GM12864 (cell line): ENCODE measurements at places on chromosomes 12 and 14.

- DNase-seq, result no peak
Observed at GRCh38 chr12:53044896-53045695, 4.8 kb upstream of the TNS2 start.

DNA sequence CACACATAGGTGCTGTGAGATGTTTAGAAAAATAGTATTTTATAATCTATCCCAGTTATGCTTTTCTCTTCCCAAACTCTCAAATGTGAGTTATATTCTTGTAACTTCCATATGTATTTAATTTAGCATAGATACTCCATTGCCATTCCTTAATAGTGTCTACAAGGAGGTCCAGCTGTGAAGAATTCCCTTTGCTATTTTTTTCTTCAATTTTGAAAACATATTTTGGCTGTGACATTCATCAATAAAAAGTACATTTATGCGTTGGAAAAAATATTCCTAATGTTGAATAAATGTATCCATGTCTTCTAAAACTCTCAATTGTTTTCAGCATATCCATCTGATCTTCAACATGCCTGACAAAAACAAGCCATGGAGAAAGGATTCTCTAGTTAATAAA lies 1402.0 kb upstream of the SEL1L start:
- DNase-seq, result no peak

DNA sequence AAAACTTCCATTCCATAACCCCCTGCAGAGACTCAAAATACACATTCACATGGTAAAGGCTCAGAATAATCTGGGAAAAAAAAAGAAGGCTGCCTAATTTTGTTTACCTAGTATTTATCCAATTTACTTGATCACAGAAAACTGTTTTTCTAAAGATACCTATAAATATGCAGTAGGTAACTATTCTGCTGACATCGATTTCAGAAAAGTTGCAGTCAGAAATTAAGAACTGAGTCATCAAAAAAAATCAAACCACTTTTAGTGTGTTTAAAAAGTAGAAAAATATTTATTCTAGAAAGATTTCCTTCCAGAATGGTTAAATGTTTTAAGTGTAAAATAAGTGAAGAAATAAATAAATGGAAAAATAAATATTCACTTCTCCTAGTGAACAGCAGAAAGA lies 254.5 kb upstream of the CAND1 start:
- no peak for DNase-seq

- no peak for DNase-seq
Observed at GRCh38 chr12:70754330-70754741, 117.1 kb upstream of the PTPRB start.

DNA sequence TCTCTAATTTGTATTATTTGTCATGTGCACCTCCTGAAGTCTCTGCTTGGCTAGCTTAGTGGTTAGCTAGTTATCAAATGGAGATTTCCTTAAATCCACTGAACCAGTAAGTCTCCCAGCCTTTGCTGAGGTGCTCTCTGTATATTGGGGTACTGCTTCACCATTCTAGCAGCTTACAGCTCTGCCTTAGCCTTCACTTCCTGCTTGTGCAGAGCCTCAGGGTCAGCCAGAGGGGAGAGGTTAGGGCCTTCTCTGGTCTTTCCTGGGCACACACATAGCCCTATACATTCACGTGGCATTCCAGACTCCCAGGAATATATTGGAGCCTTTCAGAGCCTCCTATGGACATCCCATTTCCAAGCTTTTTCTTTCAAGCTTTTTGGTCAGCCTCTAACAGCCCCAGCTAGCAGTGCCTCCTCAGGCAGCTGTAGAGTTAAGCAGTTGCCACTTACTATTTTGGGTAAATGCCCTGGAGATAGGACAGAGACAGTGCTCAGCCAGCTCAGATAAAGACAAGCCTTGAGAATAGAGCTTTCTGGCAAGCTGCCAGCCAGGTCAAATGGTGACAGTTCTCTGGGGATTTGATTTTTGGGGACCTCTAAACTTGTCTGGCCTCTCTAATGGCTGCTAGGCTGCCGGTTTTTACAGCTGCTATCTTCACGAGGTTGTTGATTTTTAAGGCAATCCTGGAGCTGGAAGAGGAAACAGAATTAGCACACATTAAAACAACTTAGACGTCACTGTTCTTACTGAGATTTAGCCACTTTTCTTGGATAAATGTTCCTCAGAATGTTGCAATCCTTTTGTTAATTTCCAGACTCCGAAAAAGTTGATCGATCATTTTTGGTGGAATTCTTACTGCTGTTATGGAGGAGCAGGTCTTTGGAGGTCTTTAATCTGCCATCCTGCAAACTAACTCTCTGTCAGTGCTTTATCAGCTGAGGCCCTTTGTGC lies 32.9 kb downstream of the FBXW8 start:
- no peak for DNase-seq

DNA sequence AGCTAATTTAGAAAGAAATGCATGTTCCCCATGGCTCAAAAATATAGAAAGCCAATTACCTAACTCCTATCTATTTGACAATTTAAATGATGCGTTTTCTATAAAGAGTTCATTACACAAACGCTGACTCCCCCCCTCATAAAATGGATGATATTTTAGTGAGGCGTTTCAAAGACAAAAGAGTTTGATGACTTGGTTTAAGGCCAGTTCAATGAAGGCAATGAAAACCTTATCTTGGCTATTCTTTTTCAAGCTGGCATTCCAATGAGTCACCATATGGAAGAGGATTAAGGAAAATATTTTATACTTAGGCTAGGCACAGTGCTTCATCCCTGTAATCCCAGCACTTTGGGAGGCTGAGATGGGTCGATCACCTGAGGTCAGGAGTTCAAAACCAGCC lies 62.7 kb downstream of the HMGA2 start:
- DNase-seq, result no peak

DNA sequence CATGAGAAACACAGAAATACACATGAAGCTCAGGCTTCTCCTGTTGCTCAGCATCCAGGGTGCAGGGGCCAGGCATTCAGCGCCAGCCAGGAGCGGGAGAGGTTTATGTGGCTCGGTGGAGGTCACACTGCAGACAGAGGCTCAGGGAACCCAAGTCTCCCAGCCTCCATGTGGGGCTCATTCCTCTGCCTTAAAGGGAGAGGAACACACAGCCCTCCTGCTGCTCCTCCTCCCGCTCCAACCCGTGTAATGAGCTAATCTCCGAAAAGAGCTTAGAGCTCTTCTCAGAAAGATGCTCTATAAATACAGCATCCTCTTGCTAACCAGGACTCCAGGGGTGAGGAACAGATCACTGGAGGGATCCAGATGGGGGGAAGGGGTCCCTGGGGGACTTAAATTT lies 28.2 kb downstream of the FGF6 start:
- no peak for DNase-seq

- DNase-seq, result no peak
Observed at GRCh38 chr14:96094656-96095055, 55.5 kb downstream of the C14orf132 start.

GRCh38 chr12:93722835-93723567 lies 45.8 kb downstream of the CRADD start:
- no peak for DNase-seq

DNA sequence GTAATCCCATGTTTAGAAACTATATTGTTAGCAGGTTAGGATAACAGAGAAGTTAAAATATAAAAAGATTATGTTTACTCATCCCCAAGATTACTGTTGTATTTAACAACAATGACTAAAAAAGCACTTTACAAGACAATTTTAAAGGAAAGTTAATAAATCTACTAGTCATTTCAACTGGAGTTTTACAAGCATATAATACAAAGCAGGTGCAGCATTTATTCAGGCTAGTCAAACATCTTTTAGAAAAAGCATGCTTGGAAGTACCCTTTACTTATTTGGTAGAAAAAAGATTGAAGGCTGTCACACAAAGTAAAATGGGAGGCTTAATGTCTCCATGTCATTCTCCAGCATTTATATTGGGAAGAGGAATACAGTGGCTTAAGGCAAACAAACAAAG lies 80.6 kb downstream of the HEATR5A start:
- DNase-seq, result no peak

GRCh38 chr12:94089891-94090290 lies 58.5 kb upstream of the PLXNC1 start:
- DNase-seq, result no peak

DNA sequence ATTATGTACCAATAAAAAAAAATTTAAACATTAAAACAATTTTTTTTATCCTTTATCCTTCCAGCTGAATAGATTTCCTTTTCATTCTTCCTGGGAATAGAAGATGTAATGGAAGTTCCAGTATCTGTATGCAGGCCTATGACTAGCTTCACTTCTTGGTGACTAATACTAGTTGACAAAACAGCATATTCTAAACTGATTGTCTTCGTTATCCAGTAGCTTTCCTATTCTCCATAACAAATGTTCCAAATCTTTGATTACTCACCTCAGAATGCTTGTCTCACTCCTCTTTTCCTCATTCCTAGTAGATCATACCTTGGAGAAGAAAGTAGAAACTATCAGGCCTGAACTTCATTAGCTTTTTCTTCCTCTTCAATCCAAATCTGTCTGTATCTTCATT lies 70.7 kb downstream of the PLEKHA5 start:
- no peak for DNase-seq

DNA sequence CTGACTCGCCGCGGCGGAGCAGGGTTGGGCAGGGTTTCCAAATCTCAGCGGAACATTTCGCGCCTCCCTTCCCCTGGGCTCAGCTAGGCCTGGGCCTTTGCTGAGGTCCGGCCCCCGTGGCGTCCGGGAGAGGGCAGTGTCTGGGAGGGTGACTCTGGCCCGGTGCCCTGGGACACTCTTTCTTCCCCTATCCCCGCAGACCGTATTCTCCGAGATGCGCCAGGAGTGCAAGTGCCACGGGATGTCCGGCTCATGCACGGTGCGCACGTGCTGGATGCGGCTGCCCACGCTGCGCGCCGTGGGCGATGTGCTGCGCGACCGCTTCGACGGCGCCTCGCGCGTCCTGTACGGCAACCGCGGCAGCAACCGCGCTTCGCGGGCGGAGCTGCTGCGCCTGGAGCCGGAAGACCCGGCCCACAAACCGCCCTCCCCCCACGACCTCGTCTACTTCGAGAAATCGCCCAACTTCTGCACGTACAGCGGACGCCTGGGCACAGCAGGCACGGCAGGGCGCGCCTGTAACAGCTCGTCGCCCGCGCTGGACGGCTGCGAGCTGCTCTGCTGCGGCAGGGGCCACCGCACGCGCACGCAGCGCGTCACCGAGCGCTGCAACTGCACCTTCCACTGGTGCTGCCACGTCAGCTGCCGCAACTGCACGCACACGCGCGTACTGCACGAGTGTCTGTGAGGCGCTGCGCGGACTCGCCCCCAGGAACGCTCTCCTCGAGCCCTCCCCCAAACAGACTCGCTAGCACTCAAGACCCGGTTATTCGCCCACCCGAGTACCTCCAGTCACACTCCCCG lies 3.0 kb downstream of the WNT1 start:
- DNase-seq, result no peak

DNA sequence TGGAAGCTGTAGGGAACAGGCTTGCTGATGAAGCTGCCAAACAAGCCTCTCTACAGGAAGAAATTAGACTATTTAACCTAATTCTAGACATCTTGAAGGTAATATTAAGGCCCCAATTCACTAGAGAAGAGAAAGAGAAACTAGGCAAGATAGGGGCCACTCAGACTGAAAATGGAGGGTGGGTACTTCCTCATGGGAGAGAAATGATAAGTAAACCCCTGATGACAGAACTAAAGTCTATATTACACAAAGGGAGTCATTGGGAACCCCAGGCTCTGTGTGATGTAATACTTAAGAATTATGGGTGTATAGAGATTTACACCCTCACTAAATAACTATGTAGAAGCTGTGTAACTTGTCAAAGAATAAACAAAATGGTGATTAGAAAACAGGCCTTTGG lies 64.3 kb downstream of the APOBEC1 start:
- no peak for DNase-seq

DNA sequence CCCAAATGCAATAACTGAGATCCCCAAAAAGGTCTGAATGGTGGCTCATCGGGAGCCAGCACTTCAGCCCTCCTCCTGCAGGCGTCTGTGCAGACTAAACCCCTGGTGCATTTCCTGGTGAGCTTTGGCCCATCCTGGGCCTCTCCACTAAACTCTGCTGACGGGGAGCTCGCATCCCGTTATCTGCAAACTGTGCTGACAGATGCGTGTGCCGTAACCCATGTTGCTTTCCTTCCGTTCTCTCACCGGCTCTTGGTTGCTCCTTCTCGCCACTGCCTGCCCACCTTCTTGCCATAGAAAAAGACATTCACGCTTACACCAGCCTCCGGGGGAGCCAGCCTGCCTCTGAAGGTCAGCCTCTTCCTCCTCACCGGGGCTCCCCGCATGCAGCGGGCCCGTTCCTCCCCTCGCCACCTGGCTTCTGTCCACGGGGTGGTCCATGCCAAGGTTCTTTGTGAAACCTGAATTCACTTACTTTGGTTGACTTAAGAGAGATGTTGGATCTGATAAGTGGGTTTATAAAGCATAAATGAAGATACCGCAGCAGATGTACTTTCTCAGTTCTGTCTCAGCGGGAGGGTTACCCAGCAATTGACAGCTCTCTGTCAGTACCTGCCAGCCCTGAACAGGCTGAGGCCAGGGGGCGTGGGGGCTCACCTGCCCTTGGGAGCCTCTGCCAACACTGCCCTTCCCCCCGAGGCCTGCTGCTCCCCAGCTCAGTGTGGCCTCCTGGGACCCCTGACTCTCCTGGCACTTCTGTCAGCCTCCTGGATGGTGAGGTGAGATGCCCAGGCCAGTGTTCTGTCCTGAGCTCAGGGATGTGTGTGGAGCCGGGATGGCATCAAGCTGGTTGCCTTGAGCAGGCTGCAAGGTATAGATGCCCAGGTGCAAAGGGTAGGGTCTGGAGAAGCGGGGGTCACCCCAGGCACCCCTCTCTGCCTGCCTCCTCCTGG lies 14.2 kb downstream of the ZFYVE21 start:
- no peak for DNase-seq

DNA sequence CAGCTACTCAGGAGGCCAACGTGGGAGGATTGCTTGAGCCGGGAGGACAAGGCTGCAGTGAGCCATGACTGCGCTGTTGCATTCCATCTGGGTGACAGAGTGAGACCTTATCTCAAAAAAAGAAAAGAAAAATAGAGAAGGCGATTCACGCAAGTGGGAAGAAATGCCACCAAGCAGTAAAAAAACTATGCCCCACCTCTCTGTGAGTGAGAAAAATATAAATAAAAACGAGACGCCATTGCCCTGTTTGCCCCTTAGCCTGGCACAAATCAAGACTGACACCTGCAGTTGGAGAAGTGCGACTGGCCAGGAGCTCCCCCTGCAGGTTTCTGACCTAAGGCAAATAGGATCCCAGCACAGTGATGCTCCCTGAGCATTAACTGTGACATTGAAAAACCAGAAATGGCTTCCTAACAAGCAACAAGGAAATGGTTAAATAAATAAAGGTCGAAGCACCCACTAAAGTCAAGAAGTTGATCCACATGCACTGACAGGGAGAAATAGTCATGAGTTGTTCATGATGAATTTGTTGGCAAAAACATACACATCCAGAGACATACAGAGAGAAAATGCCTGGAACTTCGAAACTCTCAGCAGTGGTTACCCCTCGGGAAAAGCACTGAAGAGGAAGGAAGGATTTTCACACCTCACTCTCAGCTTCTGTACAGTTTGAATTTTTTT lies 21.1 kb downstream of the GSC start:
- no peak for DNase-seq
